GDM1 (cell line): ENCODE measurements at places on chromosomes 4 and X.

DNA sequence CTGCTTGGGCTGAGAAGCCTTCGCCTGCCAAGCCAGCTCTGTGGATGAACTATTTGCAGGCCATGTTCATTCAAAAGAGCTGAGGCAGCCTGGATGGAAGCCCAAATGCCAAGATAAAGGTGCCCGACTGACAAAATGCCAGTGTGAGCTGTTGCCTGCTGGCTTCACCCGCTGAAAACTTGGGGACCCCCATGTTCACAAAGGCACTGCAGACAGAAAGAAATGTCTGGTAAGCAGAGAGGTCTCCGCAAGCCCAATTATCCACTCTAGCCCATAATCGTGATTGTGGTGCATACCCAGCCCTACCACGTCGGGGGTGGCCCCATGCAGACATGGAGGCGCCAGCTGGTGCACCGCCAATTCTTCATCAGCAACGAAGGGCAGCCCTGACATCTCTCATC lies 13.0 kb upstream of the SMIM20 start:
- no peak for DNase-seq

DNA sequence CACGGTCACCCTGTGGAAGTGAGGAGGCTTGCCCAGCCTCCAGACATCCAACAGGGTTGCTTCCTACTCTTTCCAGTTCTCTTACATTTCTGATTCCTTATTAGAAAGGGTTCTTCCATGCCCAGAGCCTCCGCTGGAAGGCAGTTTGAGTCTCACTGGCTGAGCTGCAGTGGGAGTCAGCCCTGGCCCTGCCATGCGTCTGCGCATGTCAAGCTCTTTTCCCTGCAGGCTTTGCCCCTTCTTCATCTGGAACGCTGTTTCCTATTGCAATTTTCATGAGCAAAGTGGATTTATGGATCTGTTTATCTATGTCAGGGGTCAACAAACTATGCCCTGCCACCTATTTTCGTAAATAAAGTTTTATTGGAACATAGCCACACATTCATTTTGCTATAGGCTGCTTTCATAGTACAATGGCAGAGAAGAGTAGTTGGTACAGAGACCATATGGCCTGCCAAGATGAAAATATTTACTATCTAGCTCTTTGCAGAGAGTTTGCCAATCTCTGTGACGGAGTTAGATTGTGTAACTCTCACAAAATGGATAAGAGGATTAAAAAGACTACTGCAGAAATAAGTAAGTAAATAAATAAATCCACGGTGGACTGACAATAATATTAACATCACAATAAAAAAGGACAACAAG lies 3.9 kb upstream of the CHRNA9 start:
- no peak for DNase-seq

DNA sequence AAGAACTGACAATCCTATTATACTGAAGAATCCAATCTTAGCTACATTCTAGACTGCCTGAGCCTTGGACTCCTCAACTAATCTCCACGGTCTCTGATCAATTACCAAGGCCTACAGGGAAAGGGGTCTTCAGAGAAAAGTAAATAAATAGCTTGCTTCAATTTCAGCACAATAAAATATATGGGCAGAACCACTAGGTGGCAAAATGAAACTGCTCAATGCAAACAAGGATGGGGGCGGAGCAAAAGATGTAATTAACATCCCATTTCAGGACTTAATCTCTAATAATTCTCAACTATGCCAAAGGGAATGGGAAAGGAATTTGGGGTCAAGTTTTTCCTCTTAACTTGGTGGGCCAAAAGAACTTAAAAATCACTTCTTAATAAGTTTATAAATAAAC lies 78.4 kb upstream of the MAP3K15 start:
- no peak for DNase-seq

DNA sequence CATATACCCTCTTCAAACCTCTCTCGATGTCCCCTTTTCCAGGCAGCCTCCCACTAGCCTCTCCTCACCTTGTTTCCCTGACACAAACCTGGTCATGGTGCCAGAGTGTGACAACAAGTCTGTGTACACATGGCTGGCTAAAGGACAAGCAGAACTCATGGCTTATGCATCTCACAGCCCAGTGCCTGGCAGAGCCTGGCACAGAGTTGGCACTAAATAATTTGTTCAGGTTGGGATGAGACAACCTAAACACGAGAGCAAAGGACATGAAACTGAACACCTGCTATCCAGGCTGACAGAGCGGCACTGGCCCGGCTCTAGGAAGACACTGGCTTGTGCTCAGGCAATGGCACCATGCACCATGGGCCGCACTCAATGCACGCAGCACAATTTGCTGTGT lies 48.2 kb upstream of the FGFBP2 start:
- no peak for DNase-seq

GRCh38 chr4:7806338-7807090 lies 133.1 kb downstream of the AFAP1 start:
- no peak for DNase-seq

DNA sequence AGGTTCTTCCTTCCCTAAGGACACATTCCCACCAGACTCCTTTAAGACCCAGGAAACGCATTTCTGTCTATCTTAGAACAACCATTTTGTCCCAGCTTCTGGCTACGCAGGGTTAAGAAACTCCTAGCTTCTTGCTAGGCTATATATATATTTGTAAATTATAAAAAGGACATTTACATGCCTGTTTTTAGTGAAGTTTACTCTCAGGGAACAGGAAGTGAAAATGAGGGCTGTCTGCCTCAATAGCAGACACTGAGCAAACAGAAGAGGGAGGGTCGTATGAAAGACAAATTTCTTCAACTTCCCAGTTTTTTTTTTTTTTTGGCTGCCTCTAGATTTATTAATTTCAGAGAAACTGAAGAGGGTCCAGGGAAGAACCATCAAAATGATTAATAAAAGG lies 9.3 kb upstream of the FRMPD3 start:
- no peak for DNase-seq

DNA sequence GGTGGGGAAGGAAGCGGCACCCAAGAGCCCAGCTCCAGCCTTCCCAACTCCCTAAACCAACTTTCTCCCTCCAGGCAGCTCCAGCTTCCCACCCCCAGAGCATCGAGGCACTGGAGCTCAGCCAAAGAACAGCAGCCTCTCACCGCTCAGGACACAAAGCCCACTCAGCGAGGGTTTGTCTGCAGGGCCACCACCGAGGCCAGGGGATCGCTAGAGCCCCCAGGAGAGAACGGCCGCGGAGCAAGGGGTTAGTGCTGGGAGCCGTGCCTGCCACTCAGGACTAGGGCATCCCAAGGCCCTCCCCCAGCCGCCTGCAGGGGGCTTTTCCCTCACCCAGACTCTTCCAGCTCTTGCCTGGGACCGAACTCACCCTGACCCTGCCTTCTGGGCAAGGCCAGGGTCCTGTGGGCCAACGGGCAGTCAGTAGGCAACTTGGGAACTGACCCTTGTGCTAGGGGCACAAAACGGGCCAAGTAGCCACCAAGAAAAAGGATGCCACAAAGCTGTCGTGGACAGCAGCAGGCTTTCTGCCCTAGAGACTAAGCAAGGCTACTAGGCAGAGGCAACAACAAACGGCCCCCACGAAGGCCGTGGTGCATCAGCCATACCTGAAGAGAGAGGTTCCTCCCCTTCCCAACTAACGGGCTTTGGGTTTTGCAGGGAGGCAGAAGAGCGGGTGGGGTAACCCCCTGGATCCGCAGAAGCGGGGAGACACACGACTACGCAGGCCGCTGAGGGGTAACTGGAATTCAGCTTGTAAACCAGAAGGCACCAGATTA lies 2.3 kb downstream of the HCFC1 start:
- no peak for DNase-seq

GRCh38 chrX:124194901-124195300 lies 137.6 kb upstream of the TEX13D start:
- no peak for DNase-seq

DNA sequence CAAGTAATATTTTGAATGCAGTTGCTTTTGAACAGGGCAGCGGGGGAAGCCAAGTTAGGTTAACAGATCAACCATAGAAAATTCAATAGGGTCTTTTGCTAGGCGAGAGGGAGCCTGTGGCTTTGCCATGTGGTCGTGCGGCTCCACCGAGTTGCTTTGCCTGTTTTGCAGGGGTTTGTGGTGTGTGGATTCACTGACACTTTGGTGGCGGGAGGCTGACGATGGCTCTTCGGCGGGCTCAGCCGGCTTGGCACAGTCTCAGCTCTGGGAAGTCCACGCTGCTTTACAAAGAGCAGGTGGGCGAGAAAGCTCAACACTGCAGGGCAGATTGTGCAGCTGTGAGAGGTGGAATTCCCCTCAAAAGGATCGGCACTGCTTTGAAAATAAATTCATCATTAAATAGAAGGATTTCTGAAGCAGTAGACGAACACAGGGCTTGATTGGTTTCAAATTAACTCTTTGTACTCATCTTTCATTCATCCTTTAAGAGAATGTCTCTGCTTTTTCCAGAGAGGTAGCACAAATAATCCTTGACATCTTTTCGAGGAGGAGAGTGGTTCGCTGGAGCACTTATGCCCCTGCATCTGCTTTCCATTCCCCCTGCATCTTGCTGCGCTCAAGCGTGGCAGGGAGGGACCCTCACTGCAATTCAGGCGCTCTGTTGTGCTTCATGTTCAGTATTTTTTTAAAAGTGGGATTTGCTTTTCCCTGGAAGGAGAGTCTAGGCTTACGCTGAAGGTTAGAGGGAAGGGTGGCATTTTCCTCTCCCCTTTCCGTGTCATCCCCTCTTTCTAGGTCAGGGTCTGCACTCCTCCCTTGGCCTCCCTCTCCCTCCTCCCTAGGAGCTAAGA lies 201.8 kb upstream of the LEF1 start:
- DNase-seq: no peak

GRCh38 chr4:2036866-2037265 lies 22.3 kb upstream of the NAT8L start:
- DNase-seq: no peak

DNA sequence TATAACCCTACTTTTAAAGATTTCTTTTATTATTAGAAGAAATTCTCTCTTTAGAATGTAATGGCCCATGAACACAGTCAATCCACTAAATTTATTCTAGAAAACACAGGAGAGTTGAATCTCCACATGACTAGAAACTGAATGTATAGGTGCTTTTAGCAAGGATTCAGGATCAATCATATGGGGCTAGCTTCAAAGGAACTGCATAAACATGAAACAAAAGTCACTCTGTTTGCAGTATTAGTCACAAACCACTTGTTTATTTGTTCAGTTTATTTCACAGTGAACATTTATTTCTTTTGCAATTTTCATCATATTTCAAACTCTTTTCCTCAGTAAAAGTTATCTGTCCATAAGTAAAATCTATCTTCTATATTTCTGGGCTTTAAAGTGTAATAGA lies 1604.6 kb downstream of the PCDH18 start:
- no peak for DNase-seq

DNA sequence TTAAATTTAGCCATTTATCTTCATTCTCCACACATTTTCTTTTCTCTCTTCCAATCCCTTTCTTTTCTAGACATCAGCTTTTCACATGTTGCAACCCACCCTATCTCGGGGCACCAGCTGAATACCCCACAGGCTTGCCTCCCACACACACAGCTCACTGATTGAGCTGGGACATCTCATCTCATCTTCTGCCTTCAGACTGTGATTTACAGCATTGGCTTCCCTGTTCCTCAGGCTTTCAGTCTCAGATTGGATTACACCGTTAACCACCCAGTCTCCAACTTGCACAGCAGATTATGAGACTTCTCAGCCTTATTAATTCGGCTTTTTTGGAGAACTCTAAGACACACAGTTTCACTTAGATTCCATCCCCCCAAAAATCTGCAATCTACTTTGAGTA lies 93.7 kb downstream of the PRSS12 start:
- no peak for DNase-seq

DNA sequence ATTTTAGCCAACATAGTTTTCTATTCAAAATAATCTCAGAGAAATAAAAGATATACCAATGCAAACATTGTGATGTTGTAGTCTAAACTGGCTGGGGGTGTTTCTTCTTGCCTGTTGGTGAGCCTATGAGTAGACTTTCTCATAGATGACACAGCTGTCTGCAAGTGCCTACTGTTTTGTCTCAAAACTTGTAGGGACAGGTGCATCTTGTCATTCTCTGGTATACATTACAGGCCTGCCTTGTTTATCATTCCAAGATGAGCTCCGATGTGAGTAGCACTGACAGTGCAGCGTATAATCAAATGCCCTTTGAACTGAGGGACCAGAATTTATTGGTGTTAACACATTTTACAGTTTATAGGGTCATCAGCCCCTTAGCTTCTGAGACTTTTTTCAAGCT lies 353.8 kb downstream of the PRDM5 start:
- no peak for DNase-seq

- no peak for DNase-seq
Measured at GRCh38 chrX:136220540-136220939, 30.7 kb downstream of the MAP7D3 start.

DNA sequence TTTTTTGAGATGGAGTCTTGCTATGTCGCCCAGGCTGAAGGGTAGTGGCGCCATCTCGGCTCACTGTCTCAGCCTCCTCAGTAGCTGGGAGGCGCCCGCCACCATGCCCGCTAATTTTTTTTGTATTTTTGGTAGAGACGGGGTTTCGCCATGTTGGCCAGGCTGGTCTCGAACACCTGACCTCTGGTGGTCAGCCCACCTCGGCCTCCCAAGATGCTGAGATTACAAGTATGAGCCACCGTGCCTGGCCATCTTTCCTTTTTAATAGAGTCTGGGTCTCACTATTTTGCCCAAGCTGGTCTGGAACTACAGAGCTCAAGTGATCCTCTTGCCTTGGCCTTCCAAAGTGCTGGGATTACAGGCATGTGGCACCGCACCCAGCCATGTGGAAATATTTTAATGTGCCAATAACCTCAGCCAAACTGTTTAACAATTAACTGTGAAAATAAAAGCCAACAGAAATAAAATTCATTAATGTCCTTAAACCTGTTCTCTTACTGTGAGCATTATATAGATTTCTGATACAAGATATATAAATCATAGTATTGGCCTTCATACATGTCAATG lies 16.3 kb downstream of the PDS5A start:
- no peak for DNase-seq

DNA sequence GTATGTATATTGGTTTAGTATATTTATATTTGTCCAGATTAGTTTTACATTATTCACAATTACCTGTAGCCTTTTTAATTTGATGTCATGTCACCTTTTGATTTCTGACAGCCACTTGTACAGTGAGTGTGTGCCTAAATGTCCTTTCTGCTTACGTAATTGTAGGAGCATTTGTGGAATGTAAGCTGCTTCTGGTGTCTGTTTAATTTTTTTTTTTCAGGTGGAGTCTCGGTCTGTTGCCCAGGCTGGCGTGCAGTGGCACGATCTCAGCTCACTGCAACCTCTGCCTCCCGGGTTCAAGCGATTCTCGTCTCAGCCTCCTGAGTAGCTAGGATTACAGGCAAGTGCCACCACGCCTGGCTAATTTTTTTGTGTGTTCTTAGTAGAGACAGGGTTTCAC lies 91.2 kb upstream of the XAGE2 start:
- no peak for DNase-seq
